HS-5 (cell line): ENCODE measurements at places on chromosomes 1 and 21.

DNA sequence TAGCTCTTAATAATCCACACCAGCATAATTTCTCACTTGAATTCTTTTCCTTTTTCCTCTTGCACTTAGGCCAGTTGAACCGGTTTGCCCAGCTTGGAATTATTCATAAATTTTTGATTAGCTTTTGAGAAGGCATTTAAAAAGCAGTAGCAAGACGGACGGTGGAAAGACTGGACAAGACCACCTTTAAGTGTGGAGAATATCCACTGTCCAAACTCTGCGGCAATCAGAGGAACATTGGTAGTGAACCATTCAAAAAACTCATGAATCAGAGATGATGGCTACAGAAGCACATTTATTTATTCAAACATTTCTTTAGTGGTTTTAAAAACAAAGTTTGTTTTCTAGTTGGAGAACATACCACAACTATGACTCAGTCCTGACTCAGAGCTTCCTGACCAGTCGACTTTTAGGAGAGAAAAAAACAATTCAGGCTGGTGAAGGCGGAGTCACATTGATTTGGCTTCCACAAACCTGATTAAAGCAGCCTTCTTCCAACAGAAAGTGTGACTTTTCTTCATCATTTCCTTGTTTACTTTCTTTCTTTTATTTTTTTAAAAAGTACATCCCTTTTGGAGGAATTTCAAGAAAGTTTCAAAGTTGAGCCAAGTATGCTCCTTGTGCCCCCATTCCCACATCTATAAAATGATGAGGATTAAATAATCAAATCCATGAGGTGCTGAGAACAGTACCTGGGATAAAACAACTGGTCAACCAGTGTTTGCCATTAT lies 128.8 kb downstream of the ADSS2 start:
- DNase-seq = peak; percentile 97

GRCh38 chr1:77620273-77620672 lies 62.2 kb downstream of the ZZZ3 start:
- no peak for DNase-seq

DNA sequence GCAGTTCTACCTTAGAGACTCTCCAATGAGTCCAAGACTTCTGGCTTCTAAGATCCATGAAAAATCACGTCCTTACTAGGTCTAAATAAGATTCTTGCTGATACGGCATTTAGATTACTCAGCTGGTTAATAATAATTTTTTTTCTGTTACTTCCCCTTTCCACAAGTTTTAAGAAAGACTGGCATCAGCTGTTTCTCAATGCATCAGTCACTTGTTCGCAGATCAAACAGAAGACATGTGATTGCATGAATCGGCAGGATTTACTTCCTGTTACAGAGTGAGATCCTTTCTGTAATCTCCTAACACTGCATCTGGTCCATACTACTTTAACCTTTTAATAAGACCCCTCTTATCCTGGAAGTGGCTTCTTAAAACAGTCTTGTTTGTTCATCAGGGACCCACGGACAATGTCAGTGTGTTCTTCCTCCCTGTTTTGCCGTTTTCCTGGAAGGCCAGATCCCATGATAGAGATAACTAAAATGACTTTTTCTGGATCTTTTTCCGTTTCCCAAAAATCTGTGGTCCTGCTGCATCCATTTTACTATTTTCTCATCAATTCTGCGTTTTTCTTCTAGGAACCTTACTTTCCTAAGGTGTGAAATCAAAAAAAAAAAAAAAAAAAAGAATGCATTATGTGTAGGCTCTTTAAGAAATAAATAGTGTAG lies 6.1 kb downstream of the NPL start:
- DNase-seq = no peak

DNA sequence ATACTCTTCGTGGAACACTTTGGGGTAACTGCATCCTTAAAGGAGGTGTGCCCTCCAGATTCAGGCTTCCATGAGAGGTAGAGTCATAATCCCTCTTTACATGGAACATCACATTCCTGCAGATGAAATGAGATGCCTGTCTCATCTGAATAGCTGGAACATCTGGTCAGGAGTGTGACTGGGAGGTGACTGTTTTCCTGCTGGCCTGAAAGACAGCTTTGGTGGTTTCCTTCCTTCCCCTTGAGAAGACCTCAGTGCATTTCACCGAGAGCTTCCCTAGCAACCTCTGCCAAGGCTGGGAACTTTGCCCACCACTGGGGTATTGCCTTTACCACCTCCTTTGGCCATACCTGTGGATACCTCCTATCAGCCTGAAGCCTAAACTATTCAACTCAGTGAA lies 46.7 kb upstream of the GUCA2A start:
- peak; percentile 72 for DNase-seq

- no peak for DNase-seq
These were observed 165.3 kb upstream of the DPYD start for GRCh38 chr1:98086156-98086555.

GRCh38 chr1:59105548-59106507 lies 191.1 kb upstream of the FGGY start:
- no peak for DNase-seq

DNA sequence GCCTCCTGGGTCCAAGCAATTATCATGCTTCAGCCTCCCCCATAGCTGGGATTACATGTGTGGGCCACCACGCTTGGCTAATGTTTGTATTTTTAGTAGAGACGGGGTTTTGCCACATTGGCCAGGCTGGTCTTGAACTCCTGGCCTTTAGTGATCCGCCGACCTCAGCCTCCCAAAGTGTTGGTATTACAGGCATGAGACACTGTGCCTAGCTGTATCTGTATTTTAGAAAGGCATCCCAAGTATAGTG lies 69.3 kb downstream of the NKAIN1 start:
- no peak for DNase-seq

- no peak for DNase-seq
These were observed 24.2 kb downstream of the CYP4A22 start for GRCh38 chr1:47161298-47162040.

DNA sequence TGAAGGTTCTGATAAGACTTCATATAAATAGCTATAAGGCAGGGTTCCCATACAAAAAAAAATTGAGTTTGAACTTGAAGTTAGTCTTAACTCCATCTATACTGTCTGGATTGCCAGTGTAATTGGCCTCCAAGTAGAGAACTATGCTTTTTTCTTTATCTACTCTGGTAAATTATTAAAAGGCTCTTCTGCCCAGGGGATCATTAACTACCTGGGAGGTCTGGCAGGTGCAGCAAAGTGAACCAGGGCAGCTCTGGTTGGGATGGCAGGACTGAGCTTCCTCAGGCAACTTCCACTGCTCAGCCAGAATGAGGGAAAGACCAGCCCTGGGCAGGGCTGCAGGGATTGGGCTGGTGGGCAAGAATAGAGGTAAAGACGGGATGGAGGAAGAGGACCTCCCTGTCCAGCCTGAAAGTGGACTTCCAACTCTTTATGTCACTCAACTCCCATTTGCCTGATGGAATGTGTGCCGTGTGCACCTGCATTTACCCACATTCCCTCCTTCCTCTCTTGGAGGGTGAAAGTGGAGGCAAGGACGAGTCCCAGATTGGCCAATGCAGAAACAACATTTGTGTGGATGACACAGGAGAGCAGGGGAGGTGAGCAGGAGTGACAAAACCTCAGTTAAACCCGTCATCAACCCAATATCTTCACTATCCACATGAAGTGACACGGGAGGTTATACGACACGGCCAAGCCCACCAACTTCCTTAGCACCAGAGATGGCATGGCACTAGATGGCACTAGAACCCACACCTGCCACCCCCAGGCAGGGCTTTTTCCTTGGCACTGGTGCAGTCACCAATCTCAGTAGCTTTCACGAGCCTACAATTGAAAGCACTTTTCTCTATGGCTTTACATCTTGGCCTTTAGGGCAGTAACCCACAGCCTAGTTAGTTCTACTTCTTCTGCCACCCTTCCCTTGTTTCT lies 25.2 kb downstream of the CCN1 start:
- no peak for DNase-seq
